ENCODE measurements at places on chromosomes 2 and 18.
A peak's percentile ranks its signal among the peaks of the same experiment; 100 is the strongest.

- no peak for DNase-seq
Observed at GRCh38 chr2:155026651-155027174, 328.2 kb downstream of the KCNJ3 start.

- peak; percentile 51 for DNase-seq
Observed at GRCh38 chr2:172216477-172216876, 113.8 kb upstream of the DLX2 start.

- no peak for DNase-seq
Observed at GRCh38 chr18:77076111-77076510, 56.5 kb downstream of the MBP start.

- no peak for DNase-seq
Observed at GRCh38 chr2:95296011-95296410, 1.1 kb upstream of the KCNIP3 start.

- DNase-seq = no peak
Observed at GRCh38 chr2:111667542-111668273, 216.3 kb downstream of the ANAPC1 start.

DNA sequence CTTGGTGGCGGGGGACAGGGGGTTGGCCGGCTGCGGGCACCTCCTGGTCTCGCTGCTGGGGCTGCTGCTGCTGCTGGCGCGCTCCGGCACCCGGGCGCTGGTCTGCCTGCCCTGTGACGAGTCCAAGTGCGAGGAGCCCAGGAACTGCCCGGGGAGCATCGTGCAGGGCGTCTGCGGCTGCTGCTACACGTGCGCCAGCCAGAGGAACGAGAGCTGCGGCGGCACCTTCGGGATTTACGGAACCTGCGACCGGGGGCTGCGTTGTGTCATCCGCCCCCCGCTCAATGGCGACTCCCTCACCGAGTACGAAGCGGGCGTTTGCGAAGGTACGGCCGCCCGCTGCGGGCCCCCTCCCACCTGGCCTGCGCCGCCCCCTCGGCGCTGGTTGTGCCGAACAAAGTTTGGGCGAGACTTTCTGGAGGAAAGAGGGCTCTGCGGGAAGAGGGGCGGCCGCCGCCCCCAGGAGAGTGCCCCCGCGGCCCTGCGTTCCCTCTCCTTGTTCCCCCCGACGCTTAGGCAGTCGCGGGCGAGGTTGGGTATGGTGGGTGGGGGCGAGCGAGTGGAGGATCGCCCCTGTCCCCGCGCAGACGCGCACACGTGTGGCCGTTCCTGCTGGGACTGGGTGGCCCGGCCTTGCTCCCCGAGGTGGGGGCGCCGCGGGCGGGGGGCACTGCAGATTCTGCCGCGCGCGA is 866 bp downstream of the CRIM1 start:
- DNase-seq = peak; percentile 84

GRCh38 chr2:218990052-218990451 is 3.2 kb downstream of the CRYBA2 start:
- no peak for DNase-seq

DNA sequence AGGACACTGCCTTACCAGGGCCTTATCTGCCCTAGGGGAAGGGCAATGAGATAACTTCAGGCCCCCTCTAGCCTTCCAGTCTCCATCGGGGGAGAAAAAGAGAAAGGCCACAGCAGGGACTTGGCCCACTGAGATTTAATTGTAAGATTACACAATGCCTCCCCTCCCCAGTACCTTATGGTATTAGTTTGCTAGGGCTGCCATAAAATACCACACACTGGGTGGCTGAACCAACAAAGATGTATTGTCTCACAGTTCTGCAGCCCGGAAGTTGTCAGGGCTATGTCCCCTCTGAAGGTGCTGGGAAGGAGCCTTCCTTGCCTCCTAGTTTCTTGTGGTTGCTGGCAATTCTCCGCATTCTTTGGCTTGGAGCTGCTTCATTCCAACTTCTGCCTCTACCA is 34.8 kb upstream of the SPATA3 start:
- no peak for DNase-seq

DNA sequence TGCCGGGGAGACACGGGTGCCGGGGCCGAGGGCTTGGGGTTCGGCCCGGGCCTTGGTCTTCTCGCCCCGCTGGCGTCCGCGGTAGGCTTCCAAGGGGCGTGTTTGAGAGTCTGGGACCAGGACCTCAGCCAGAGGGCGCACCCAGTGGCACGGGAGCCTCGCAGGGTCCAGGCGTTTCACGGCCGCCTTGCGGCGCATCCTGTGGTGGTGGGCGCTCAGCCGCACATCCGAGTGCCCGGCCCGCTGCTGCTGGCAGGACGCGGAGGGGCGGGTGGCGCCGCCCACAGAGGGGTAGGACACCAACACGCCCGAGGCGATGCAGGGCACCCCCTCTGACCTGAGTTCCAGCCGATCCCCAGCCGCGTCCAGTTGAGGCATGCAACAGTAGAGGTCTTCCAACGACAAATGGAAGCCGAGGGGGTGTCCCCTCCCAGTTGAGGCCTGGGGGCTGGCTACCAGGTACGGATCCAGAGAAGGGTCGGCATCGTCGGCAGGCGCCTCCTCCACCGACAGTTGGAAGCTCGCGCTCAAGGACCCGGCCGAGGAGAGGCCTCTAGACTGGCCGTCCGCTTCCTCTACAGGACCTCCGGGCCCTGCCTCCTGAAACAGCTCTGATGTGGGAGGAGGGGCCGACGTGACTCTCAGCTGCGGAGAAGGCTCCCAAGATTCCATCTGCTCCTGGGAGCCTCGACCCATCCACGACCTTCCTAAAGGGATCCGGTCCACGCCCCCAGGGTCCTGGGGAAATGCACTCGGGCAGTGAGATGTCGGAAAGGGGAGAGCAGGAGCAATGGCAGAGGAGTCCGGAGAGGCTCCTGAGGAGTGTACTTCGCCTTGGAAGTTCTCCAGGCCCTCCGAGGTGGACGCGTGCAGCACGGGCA is 6.3 kb downstream of the C2orf81 start:
- peak; percentile 84 for DNase-seq

DNA sequence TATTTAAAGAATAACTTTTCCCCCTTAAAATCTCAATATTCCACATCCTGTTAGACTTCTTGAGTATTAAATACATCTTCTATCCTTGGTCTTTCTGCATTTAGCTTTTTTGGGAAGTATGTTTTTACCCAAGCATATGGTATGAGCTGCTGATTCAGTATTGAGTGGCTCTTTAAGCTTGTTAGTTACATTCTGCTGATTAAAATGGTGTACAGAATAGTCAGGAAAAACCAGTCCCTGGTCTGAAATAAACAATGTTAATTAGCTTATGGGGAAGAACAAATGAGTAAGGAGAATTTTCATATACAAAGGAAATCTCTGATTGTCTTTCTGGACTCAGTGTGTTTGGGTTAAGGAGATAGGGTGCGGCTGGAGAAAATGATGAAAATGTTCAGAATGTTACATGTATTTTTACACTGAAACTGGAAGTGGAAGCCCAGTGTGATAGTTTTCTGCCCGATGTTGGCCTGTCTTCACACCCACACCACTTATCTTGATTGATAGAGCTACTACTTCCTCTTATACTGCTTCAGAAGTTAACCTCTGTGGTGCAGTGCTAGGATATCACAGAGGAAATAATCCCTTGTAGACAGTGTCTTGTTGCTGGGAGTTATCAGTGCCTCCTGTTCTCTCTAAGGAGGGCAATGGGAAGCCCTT is 84.0 kb downstream of the MSH2 start:
- no peak for DNase-seq
